ENCODE measurements at places on chromosomes 13 and 19.

- no peak for DNase-seq
Measured at GRCh38 chr13:32923725-32924124, 92.5 kb upstream of the KL start.

DNA sequence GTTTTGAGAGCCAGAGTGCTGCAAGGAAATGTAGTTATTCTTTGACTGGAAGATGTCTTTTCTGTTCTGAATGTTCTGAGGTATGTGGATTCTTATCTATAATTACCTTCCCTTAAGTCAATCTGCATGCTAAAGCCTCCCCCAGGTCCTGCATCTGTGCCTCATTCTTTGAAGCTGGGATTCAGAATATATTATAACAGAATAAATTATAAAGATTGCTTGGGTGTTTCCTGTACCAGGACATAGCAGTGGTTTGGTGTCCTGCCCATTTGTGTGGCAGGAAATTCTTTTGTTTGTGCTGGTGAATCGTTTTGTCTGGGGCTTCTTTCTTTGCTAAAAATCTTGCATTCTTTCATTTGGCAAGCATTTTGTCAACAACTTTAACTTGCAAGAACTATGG, 60.2 kb downstream of the ITGBL1 start:
- no peak for DNase-seq

GRCh38 chr19:38519988-38520387, 86.5 kb downstream of the RYR1 start:
- no peak for DNase-seq

GRCh38 chr19:33630880-33631608, 9.3 kb downstream of the CHST8 start:
- no peak for DNase-seq

- no peak for DNase-seq
Measured at GRCh38 chr13:46607768-46608564, 55.0 kb downstream of the LRCH1 start.

DNA sequence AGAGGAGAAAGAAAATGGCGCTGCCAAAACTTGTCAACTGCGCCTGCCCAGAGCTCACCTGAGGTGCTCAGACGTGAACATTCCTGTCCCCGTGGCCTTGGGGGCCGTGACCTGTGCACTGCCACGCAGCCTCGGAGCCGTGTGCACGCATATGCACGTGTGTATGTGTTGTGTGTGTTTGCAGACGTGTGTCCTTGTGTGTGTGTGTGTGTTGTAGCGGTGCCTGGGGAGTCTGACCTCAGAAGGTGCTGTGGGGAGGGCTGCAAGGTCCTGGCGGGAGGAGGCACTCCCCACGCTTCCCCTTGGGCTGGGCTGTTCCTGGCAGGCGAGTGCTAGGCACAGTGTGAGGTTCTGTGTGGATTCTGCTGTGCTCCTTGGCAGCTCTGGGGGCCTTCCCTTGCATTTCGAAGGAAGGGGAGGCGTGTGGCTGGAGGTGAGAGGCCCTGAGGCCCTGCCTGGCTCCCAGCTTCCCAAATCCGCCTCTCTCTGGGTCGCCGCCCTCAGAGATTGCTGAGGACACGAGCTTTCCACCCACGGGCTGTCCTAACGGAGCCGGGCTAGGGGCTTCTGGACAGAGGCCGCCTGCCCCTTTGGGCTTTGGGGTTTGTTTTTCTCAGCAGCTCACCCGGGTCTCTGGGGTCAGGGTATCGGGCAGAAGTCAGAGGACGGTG, 4.5 kb downstream of the BSG start:
- no peak for DNase-seq

GRCh38 chr13:113647351-113648215, 10.4 kb downstream of the ATP4B start:
- DNase-seq = no peak

GRCh38 chr19:3580156-3580934, 4.9 kb upstream of the GIPC3 start:
- DNase-seq = no peak

GRCh38 chr13:51235186-51235585, 13.0 kb downstream of the FAM124A start:
- DNase-seq = no peak

GRCh38 chr13:24625331-24625731, 54.9 kb upstream of the ATP12A start:
- DNase-seq = no peak

DNA sequence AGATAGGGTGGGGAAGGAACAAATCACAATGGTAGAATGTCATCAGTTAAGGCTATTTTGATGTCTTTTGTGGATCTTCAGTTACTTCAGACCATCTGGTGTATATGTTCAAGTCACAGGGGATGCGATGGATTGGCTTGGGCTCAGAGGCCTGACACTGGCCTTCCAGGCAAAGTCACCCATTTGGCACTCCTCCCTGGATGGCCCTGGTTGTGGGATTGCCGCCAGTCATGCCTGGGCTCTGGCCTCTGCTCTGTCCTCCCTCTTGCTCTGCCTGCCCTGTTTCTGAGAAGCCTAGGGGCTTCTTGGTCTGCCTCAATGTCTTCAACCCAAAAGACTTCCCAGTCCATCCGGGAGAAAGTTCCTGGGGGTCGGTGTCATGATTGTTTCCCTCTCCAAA, 50.2 kb downstream of the ZNF146 start:
- DNase-seq = no peak

- no peak for DNase-seq
Measured at GRCh38 chr19:37980419-37981170, 73.6 kb downstream of the SIPA1L3 start.

DNA sequence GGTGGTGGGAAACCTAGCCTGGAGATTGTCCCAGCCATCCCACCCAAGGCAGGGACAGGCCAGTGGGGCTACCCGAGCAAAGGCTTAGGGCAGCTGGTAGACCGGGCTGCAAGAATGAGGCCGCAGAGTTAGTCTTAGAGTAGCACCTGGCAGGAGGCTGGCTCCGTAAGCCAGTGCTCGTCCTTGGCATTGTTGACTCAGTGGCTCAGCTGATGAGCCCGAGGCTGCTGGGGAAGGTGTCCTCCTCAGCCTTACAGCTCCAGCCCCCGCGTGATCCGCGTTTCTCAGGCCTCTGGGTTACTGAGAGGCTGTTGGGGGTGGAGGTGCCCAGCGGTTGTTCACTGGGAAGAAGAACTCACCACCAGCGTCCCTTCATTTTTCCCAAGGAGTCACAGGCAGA, 24.7 kb downstream of the PPP1R37 start:
- no peak for DNase-seq

DNA sequence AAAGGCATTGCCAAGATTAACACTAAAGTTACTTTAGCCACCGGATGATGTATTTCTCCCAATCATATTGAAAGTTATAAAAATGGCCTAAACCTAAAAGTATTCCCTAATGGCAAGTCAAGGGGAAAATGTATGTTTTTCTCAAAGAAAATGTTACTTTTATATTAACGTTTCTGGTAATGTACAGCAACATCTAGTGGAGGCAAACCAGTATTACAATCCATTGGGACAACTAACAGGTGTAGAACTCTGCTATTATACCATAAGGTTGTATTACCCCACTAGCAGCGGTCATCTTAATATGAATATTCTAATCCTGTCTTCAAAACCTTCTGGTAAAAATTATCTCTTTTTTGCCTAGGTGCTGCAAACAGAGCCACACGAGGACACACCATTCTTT, 69.2 kb downstream of the ZNF100 start:
- DNase-seq = no peak

DNA sequence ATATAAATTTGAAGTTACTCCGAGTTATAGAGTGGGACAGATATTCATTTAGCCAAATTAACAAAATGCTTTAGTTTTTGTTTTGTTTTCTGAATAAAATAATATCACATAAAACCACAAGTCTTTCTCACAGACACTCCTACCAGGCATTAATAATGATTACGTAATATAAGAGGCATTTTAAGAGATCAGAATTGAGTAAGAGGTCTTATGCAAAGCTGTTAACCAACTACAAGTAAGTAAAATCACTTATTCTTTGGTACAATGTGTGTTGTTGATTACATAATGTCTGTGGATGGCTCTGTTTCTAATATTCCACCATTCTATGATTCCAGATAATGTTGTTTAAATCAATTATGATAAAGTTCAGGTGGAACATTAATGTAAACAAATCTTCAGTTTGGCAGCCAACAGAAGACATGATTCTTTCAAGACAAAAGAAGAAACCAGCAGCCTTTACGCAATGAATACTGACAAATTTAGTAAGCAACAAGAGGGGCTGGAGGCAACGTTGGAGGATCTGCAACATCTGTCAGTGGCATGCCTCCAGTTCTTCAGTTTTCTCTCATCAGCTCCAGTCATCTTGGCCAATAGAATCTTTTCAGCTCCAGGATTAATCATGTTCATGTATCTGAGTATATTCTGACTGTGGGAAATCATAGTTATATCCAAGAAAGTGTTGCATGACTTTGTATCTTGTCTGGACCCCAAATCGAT, 403.8 kb downstream of the SLITRK5 start:
- DNase-seq = no peak

DNA sequence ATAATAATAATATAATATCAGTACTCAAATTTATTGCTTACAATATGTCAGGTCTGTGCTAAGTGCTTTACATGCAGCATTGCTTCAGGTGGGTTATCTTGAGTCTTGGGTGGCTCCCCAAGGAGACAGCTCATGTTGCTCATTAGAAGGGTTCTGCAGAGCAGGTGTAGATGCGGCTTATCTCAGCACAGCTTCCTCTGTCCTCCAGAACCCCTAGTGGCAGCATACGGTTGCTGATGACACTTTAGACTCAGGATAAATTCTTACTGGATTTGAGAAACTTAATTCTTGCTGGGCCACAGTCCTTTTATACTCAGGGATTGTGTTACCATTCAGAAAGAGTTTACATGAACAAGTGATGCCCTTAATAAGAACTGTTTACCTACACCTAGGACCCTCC, 8.9 kb downstream of the COG3 start:
- DNase-seq = no peak

GRCh38 chr13:113433391-113433916, 19.8 kb downstream of the ADPRHL1 start:
- no peak for DNase-seq

DNA sequence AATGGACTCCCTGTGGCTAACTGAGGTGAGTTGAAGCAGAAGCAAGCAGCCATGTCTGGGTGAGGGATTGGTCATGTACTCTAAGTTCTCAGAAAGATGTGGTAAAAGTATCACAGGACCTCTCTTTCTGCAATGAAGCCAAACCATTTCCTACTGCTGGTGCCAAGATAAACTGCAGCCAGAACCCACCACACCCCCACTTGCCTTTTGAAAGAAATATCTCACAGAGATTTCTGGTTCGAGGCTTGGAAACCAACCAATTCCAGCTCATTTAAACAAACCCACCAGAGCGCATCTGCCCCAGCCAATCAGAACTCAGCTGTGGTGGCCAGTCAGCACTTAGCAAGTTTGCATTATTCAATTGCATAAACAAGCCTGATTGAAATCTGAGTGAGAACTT, 204.5 kb upstream of the ATXN8OS start:
- no peak for DNase-seq

DNA sequence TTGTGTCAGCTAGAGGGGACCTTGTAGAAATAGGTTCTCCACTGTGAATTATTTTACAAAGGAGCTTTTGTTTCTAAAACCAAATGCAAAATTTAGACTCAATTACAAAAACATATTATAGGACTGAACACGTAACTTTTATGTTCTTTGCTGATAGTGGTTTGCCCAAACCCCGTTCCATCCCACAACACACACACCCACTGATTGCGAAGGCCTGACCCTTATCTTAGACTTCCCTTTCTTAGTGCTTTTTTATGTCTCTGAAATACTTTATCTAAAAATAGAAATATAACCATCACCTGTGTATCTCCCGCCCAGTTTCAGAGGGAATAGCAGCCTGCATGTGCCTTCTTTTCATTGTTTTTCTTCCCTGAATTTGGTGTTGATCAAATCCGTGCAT, 13.0 kb downstream of the CCNA1 start:
- DNase-seq = no peak

- DNase-seq = no peak
Measured at GRCh38 chr13:33188093-33188882, 97.3 kb downstream of the STARD13 start.

GRCh38 chr13:42970824-42971690, 21.0 kb downstream of the EPSTI1 start:
- no peak for DNase-seq

DNA sequence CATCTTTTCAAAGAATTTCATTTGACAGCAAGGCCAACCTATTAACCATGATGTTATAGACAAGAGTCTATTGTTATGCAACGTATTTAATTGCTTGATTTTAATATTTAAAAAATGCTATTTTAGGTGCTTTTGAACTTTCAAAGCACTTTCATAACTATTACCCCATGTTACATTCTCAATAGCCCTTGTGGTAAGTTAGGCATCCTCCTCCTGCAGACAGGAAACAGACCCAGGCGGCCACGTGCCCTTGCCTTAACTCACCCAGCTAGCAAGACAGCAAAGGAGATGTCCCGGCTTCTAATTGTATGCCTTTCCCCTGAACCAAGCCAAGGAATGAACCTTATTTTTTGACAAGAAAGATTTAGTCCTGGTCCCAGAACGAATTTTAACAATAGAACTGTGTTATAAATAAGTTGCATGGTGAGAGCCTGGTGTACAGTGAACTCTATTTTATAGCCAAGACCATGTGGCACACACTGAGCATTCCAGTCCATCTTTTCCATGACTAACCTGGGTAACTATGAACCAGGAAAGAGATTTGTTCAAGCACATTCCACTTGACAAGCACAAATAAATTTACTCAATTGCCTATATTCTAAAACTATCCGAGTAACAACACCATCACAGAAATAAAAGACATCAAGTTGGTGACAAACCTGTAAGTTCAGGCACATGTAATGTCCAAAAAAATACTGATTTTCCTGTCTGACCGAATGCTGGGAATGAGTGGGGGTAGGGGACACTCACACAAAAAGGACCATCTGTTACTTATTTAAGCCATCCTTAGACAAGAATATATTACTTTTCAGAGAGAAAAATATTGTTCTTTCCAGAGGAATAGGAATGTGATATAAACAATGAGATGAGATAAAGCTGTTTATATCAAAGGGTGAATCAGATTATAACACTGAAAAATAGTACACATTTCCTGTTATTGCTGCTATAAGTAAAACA, 163.0 kb downstream of the EFNB2 start:
- DNase-seq = no peak

DNA sequence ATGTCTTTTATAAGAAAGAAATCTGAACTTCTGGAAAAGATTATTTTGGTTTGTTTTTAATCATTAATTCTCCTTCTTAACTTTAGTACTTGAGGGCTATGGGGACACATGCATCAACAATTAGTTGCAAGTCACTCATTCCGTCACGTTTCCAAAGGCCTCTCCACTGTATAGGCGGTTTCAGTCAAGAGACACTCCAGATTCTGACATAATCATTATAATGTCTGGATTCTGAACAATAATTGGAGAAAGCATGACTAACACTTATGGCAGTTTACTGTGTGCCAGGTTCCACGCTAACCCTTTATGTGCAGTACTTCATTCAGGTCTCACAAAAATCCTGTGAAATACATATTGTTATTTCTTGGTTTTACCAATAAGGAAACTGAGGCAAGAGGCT, 71.9 kb downstream of the TNFRSF19 start:
- DNase-seq = no peak

- DNase-seq = no peak
Measured at GRCh38 chr13:54301085-54301484, 1272.5 kb downstream of the OLFM4 start.

All from activated CD8-positive, alpha-beta memory T cell treated with anti-CD3 and anti-CD28 coated beads for 1 hour (primary cell).